Fibroblast of the conjunctiva (primary cell): ENCODE measurements at places on chromosomes 5 and 9.

DNA sequence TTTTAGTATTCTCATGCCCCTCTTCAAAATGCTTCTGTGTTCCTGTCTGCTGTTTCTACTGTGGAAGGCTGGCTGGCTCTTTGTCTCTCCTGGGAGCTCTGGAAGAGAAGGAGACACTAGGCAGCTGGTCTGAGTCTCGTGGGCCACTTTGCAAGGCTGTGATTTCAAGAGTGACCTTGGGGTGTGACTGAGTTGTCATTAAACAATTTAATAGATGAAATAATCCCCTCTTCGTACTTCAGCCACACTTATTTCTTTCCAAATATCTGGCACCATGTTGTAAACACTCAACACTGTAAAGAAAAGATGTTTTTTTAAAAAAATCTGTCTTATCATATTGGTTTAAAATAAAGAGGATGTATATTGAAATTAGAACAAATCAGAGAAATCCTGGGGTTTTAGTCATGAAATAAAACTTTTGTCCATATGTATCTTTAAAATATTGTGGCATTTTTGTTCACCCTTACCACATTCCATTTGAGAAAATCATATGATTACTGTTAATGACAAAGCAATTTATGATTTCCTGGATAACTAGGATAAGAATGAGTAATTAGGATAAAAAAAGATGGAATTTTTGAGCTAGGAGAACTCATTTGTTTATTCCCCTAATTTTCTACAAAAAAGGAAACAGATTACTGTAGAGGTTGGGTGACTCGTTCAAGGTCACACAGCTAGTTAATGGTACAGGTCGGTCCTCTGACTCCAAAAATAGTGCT lies 200.8 kb downstream of the MAT2B start:
- no peak for DNase-seq

DNA sequence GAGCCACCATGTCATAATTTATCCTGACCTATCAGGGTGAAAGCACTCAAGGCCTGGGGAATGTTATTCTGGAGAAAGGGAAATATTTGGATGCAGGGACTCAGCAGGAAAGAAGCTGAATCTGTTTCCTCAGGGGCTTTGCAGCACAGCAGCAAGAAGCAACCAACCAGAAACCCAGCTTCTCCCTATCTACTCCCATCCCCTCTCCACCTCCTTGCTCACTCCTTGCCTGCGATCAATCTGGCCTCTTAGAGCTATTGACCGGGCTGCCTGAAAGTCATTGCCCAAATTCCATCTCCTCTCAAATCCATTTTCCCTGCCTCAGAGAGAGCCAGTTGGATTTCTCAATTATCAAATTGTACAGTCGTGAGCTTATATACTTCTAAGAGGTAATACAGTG lies 542.0 kb upstream of the TRPC7 start:
- DNase-seq, result no peak

- DNase-seq, result no peak
Observed at GRCh38 chr5:137651022-137651421, 84.9 kb downstream of the KLHL3 start.

GRCh38 chr9:19552282-19553105 lies 143.7 kb downstream of the ACER2 start:
- DNase-seq, result no peak

DNA sequence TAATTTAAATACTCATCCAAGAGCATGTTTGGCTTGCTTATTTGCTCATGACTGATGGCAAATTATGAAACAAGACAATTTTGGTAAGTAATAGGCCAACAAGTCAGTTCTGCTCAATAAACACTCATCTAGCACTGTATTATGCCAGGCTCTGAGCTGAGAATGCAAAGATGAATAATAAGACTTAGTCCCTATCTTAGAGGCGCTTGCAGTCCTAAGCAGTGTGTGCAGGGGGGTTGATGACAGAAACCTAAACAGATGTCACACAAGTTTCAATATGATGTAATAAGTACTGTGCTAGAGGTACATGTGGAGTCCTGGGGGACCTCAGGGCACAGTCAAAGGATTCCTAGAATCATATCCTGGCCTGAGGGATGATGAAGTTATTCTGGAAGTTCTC lies 287.6 kb upstream of the ADRA1B start:
- no peak for DNase-seq

- DNase-seq, result no peak
Observed at GRCh38 chr5:58499231-58499630, 8.0 kb downstream of the GAPT start.

- no peak for DNase-seq
Observed at GRCh38 chr9:4805191-4805918, 12.6 kb downstream of the RCL1 start.

DNA sequence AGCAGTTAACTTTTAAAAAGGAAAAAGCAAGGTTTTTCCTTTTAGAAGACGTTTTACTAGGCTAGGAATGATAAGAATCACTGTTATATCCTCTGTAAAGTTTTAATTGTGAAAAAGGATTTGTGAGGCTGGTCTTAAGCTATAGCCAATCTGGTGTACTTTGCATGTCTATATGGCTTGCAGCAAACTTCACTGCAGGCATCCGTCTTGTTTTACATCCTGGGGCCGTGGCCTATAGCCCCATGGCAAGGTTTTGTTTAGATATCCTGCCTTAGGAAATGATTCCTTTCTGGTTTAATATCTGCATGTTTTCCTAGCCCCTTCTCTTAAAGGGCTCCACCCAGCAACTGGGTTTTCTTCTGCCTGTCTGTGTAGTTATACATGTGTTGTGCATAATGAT lies 272.8 kb downstream of the ICE1 start:
- DNase-seq, result no peak
